ENCODE measurements at places on chromosomes 4 and X.

GRCh38 chr4:146073517-146073916 is 102.0 kb upstream of the LSM6 start:
- no peak for DNase-seq

GRCh38 chr4:25901030-25901430 is 13.0 kb upstream of the SMIM20 start:
- no peak for DNase-seq

GRCh38 chrX:13029637-13029886 is 14.9 kb downstream of the FAM9C start:
- no peak for DNase-seq

- DNase-seq, result no peak
Observed at GRCh38 chrX:15143825-15144121, 126.1 kb downstream of the ASB9 start.

DNA sequence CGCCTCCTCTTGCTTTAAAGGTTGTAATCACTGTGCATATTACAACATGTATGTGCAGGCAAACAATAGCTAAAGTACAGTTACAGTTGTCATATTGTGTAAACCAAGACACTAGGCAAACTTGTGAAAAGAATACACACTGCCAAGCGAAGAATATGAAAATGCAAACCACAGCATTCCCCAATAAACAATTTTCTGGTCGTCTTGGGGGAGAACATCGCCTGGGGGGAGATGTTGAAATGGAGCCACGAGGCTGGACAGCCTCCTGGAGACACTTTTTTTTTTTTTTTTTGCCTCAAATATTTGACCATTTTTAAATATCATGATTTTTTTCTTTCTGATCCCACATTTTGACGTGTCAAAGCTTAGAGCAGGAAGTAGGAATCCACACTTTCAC is 51.7 kb upstream of the PDLIM3 start:
- no peak for DNase-seq

DNA sequence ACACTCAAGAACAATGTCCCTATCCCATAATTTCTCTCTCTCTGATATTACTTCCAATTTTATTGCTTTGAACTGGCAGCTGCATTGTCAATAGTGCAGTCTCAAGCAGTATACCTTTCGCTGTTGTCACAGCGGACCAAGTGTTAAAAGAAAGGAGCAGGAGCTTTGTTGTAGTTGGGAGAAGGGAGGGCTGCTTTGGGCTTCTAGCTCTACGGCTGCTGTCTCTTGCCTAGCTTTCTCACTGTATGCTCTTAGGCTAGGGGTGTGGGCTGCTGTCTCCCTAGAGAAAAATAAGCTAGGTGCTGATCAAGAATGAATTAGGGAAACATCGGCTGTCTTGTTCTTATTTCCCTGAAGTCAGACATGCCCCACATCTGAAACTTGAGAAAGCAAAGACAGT is 52.5 kb downstream of the TRPC5OS start:
- DNase-seq, result no peak

Data from stimulated activated CD8-positive, alpha-beta memory T cell treated with anti-CD3 and anti-CD28 coated beads, Interleukin-2, amount 100 ng/mL, for 1 hour (primary cell).